ENCODE measurements at places on chromosomes 4 and X. TPM values are rescaled to one million over a fixed set of nuclear protein-coding genes. Genes with fewer than 3 reads are reported as not detected.
A peak's percentile ranks its signal among the peaks of the same experiment; 100 is the strongest.

Gene BGN
- total RNA-seq = 0.45 TPM

Gene TRO
- 7.4 TPM for total RNA-seq

Gene PAGE5
- total RNA-seq = 254 TPM

Gene FGFR3
- 1.6 TPM for total RNA-seq

Gene TLR2
- total RNA-seq = not detected

Gene LRAT
- 0.32 TPM for total RNA-seq

Gene SATL1
- not detected for total RNA-seq

GRCh38 chrX:39275500-39276068, 474.3 kb downstream of the MID1IP1 start:
- DNase-seq = no peak

GRCh38 chr4:186724864-186725468, 1.3 kb upstream of the FAT1 start:
- DNase-seq = peak; percentile 28

GRCh38 chr4:26050212-26050643, 136.2 kb downstream of the SMIM20 start:
- no peak for DNase-seq

DNA sequence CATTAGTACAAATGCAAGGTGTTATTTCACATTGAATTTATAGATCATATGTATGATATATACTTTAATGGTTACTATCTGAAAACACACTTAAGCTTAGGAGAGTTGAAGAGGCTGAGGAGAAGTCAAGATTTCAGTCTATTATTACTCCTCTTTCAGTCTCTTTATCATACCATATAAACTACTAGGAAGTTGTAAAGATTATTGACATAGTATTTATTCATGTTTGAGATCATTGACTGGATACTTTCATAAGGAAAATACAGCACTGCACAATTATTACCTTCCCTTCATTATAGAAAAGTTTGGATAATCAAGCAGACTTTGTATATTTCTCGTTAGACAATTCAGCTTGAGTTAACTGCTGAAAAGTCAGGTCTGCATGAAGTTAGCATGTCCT, 10.0 kb upstream of the SGMS2 start:
- no peak for DNase-seq

DNA sequence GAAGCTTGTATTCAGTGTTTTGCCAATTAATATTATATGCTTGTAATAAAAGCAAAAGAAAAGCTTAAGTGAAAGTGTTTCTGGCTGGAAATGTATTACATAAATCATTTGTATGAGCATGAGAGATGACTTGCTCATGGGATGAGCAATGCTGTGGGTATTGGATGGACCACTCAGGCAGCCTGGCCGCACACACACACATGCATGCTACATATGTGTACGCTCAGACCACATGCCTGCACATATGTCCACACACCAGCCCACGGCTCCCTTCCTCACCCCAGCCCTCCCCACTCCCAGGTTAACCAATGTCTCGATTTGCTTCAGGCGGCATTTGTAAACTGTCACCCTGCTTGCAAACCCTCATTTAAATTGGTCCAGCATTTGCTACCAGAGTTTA, 55.9 kb downstream of the CPLX1 start:
- DNase-seq = no peak

DNA sequence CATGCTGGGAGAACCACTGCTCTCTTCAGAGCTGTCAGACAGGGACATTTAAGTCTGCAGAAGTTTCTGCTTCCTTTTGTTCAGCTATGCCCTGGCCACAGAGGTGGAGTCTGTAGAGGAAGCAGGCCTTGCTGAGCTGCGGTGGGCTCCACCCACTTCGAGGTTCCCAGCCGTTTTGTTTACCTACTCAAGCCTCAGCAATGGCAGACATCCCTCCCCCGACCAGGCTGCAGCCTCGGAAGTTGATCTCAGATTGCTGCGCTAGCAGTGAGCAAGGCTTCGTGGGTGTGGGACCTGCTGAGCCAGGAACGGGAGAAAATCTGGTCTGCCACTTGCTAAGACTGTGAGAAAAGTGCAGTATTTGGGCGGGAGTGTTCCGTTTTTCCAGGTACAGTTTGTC, 118.9 kb downstream of the SLC10A6 start:
- no peak for DNase-seq

GRCh38 chr4:93658443-93658842, 170.1 kb upstream of the ATOH1 start:
- peak; percentile 39 for DNase-seq

DNA sequence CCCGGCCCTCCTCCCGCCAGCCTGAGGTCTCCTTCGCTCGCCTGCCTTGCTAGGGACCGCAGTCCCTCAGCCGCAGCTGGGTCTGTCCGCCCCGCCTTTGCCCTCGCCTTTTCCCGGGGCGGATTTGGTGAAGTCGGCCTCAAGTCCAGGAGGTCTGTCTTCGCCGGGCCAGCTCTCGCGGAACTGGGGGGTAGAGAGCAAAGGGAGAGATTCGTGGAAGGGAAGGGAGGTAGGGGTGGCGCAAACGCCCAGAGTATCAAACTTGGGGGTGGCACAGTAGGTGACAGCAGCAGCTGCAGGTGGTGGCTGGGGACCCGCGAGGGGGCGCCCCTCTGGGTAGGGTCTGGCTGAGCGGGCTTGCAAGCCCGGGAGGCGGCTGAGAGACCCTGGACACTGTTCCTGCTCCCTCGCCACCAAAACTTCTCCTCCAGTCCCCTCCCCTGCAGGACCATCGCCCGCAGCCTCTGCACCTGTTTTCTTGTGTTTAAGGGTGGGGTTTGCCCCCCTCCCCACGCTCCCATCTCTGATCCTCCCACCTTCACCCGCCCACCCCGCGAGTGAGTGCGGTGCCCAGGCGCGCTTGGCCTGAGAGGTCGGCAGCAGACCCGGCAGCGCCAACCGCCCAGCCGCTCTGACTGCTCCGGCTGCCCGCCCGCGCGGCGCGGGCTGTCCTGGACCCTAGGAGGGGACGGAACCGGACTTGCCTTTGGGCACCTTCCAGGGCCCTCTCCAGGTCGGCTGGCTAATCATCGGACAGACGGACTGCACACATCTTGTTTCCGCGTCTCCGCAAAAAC, at the start of gene NPY2R:
Gene NPY2R (plus strand): TSS at position 379 of the 797 bp plus-strand sequence. CDS start 5,304 bp downstream, outside the sequence.
- peak; percentile 6 for DNase-seq
